NCI-H1694 treated with DMSO at 0.1 percent for 48 hours (cell line): ENCODE measurements at places on chromosomes 6 and 20.
A peak's percentile ranks its signal among the peaks of the same experiment; 100 is the strongest.

- no peak for DNase-seq
These were observed 110.1 kb downstream of the GPR63 start for GRCh38 chr6:96727144-96727543.

- no peak for DNase-seq
These were observed 46.0 kb downstream of the KIAA1755 start for GRCh38 chr20:38214256-38215193.

DNA sequence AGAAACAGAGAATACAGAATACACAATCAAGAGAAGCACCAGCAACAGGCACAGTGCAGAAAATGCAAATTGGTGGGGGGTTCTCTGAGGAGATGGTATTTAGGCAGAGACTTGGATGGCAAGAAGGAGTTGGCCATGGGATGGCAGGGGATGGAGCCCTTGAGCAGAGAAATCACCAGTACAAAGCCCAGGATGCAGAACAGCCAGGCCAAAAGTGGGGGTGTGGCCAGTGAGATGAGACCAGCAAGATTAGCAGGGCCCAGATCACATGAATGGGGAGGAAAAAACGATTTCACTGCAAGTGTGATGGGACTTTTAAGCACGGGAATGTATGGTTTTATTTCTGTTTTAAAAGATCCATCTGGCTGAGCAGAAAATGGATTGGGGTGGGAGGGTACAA lies 63.4 kb downstream of the TRAM2 start:
- DNase-seq = no peak

DNA sequence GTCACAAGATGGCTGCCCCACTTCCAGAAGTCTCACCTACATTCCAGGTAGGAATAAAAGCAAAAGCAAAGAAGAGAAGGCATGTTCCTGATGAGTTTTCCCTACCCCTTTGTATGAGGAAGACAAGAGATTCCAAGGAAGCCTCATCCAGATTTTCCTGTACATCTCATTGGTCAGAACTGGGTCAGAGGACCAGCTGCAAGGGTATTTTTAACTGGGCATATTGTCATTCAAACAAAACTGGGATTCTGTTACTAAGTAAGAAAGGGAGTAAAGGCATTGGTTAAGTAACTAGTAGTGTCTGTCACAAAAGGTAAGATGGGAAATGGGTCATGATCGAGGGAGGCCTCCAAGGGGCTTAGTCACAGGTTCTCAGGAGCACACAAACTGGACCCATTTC lies 28.2 kb upstream of the RIMS4 start:
- no peak for DNase-seq

GRCh38 chr6:161003336-161003735 lies 11.8 kb downstream of the MAP3K4 start:
- no peak for DNase-seq

DNA sequence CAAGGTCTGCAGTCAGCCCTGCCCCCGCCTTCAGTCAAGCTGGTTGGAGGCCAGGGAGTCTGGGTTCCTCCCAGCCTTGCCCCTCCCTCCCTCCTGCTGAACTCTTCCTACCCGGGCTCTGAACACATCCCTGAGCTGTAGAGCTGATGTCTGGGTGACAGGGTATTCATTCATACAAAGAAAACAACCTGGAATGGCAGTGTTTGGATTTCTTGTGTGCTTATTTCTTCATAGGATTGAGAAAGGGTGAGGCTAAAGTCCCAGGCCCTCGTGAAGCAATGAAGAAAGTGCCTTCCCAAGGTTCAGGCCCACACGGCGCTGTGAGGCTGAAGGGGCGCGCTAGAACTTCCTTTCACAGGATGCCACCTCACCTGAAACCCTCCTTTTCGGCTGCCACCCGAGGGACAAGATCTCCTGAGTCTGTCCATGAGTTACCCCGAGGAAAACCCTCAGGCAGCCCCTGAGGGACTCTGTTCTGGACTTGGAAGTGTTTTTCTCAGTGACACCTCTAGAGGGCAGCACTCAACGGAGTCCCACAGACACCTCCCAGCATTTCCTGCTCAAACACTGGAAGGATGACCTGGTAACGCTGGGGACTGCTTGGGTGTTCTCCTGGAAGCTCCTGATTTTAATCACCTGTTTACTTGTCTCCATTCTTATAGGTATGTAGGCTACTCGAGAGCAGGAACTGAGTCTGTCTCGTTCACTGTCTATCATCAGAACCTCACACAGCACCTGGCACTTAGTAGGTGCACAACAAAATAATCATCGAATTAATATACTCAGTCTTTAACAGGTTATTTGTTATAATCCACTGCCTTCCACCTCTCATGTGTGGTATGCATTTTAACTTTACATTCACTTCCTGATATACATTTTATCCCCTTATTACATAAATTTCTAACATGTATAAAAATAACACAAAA lies 11.8 kb upstream of the GSTA1 start:
- DNase-seq = peak; percentile 23

- no peak for DNase-seq
These were observed 54.9 kb downstream of the AKAP12 start for GRCh38 chr6:151294561-151295101.
